ENCODE measurements at places on chromosomes 7 and 10.

DNA sequence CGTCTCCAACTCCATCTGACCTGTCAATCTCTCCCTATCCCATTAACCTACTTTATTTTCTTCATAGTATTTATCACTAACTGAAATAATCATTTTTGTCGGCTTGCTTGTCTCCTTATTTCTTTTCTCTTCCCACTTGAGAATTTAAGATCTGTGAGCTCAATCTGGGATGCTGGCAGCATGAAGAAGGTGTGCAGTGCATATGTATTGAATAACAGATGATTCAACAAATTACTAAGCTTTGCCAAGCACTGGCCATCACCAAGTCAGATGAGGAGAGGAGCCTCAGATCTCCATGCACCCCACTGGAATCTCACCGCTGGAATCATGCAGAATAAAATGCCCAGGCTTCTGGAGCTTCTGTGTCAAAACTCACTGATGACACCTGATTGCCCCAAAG, 47.6 kb upstream of the PPP1R3C start:
- DNase-seq: no peak

GRCh38 chr10:32959006-32959920, 1.2 kb upstream of the ITGB1 start:
- no peak for DNase-seq

- no peak for DNase-seq
These were observed 110.4 kb downstream of the RNF216 start for GRCh38 chr7:5671046-5671445.

GRCh38 chr7:18504965-18505364, 9.4 kb downstream of the HDAC9 start:
- DNase-seq: no peak

DNA sequence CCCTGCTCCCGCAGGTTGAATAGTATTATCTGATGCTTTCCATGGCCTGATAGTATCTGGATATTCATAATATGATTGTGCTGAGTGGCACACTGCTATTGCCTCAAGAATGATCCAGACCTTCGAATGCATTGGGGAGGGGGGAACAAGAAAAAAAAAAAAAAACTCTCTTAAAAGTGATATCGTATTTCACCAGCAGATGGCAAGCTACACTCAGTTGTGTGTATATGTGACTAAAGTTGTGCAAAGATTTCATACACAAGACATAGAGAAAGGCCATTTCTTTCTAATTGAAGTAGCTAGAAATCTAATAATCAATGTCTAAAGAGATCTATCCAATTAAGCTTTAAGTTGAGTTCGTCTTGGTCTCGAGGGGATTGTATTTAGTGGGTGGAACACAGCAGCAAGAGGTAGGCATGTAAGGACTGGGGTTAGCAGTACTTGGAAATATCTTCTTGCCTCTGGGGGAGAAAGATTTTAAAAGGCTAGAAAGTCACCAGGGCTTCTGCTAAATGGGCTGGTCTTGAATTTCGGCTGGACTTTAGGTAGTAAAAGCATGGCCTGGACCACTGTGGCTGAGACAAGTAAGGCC, 15.3 kb downstream of the SFRP4 start:
- DNase-seq: no peak

All from CD8-positive, alpha-beta T cell (primary cell).